ENCODE measurements at places on chromosomes 7 and 10.

GRCh38 chr7:154910977-154911376, 91.9 kb downstream of the PAXIP1 start:
- DNase-seq: no peak

DNA sequence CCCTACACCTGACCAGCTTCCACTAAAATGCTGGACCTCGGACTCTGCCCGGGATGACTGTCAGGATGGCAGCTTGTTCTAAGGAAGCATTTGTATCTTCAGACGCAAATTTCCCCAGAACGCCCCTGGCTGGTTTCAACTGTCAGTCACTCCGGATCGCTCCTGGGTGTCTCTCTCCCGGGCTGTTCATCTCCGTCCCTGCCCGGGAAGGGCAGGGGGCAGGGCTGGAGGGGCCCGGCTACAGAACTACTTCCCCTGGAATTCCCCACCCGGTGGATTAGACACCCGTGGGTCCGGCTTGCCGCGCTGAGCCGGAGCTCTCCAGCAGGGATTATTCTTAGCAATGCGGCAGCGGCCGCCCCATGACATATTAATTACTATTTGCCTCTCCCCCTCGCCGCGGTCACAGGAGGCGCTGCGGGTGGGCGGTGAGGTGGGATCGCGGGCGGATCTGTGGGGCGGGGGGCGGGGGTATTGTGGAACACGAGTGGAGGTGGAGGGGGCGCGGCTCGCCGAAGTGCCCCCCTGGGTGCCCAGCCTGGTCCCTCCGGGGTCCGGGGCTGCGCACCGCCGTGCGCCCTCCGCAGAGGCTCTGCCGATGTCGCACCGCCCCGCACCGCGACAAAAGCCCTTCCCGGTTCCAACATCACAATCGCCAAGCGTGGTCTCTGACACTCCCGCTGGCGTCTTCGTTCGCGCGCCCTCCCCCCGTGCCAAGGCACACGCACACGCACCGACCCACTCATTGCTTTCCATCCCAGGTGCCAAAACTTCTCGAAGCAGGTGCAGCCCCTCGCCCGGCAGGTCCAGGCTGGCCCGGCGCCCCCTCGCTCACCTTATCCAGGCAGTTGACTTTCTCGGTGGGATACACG, 276.1 kb upstream of the NEBL start:
- no peak for DNase-seq

DNA sequence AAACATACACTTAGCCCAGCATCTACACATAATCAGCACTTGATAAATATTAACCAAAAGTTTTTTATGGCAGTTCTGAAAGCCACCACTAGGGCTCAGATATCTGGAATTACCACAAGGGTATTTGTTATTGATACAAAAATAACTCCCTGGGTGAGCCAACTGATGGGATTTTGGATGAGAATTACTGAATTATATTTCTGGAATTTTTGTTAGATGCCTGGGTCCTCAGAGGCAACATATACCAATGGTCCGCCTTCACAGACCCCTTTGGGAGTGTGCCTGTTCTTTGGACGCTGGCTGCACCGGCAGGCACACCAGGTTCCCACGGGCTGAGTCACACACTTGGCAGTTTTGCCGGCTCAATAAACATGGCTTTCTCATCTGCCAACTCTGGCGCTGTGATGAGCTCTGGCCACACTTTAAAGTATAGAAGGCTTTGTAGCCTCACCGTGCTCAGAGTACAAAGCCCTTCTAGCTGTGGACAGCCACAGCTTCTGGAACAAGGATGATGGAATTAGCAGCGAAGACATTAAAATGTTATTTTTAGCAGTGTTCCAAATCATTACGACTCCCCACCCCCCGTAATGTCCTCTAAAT, 24.5 kb upstream of the EEPD1 start:
- no peak for DNase-seq

DNA sequence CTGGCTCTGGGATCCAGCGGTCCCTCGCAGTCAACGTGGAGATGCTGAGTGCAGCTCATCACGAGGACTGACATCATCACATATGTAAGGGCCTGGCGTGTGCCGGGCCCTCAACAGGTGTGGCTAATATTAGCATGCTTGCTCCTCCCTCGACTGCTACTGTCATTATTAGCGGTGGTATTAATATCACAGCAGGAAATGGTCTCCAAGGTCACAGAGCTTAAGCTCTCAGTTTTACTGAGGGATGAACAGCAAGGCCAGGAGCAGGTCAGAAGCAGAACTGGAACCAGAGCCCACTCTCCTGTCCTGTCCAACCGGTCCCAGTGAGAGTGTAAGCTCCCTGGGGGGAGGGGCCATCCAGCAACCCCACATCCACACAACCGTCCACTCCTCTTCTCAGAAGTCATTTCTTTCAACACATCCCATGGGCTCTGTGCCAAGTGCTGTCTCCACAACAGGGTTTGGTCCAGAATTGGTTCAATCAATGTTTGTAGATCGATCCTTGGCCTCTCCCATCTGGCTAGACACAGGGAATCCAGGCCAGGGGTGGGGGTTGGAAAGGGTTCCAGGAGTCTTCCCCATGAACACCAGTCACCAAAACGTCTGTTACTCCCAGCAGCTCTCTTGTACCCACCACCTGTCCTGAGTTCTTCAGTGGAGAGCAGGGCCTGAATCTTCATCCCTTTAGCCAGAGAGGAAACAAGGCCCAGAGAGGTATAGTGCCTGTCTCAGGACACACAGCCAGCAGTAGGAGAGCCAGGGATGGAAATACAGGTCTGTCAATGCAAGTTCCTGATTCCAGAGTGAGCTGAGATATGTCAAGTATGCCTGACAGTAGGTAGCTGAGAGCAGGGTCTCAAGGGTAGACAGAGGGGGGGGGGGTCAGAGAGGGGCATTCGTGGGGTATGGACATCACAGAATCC, 45.3 kb upstream of the ZMIZ1 start:
- no peak for DNase-seq

- DNase-seq: no peak
These were observed 7.0 kb downstream of the RTKN2 start for GRCh38 chr10:62261666-62262065.

DNA sequence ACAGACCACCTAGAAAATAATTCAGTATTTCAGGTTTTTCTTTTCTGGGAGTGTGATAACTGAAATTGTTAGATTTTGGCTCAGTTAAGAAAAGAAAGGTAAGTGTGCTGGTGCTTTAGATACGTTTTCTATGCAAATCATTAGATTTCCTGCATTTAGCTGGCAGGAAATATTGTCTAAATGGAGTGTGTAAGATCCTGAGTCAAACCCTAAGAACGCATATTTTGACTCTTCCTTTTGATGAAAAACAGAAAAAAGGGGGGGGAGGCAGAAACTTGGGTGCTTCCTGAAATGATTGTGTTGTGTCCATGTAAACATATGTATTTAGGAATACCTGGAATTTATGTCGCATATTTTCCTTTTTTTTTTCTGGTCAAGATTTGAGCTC, 1.2 kb downstream of the GRK5 start:
- DNase-seq: no peak

DNA sequence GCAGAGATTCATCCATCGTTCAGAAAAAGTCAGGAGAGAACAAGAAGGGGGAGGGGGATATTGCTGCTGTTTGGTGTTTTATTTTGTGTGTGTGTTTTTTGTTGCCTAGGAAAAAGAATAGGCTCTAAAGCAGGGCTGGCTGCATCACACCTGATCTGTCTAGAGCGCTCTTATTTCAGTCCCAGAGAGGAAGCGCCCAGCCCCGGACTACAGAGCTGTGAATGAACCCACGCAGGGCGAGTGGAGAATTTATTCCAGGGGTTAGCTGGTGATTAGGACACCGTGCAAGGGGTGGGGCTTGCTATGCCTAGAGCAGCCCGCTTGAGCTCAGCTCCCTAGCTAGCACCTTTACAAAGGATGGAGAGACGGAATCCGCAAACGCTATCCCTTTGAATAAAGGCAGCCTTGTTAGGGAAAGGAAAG, 621 bp upstream of the FAM13C start:
- no peak for DNase-seq

GRCh38 chr10:48690791-48691660, 6.4 kb downstream of the WDFY4 start:
- no peak for DNase-seq

- no peak for DNase-seq
These were observed 400.4 kb upstream of the POM121L12 start for GRCh38 chr7:52635021-52635420.

DNA sequence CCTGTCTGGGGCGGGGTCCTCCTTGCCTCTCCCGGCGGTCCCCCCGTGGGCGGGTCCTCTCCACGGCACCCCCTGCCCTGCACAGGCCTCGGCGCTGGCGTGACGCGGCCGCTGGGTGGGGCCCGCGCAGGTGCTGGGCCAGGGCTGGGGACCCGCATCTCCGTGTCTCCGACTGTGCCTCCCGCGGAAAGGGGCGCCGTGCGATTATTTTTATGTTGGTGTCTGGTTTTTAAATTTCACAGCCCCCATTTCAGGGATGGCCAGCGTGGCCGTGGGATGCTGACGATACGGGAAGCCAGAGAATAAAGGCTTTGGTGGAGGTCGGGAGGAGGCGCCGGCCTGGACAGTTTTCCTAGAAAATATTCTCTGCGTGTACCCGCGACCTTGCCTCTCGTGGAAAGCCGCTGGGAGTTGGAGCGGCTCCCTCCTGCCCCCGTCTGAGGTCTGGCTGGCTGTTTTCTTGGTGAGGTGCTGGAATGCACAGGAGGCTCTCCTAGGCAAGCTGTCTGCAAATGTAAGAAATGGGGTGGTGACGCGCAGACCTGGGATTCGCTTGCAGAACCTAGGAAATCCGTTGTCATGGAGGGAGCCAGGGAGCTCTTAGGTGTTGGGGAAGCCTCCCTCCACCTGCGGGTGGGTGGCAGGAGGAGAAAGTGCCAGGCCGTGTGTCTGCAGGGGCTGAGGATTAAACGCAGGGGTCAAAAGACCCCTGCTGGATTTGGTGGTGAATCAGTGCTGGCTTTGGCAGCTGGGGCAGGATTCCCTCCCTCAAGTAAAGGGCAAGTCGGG, 28.7 kb upstream of the JAKMIP3 start:
- no peak for DNase-seq

- no peak for DNase-seq
These were observed 44.2 kb upstream of the PRSS58 start for GRCh38 chr7:142301923-142302550.

DNA sequence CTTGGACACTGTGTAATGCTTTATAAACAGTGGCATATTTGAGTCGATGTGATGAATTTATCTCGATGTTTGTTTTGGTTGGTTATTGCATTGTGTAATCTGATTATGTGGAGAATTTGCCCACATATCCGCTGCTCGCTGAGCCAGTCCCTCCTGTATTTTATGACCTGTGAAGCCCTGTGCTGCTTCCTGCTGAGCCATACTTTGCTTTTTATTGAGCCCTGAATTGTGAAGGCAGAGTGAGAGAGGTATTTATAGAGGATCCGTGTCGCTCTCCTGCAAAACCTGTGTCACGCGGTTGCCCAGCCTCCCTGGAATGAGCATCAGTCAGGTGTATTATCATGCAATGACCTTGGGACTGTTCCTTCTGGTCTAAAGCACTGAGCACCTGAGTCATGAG, 253.7 kb downstream of the ARHGAP21 start:
- DNase-seq: no peak

DNA sequence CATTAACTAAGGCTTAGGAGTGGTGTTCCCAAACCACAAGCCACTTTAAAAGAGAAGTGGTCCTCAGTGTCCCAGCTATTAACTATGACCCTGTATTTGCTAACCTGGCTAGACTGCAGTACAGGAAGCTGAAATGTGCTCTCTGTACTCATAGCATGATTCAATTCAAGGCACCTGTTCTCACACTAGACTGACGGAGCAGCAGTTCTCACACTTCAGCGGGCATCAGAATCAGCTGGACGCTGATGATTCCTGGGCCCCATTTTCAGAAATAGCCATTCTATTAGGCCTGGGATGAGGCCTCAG, 24.5 kb upstream of the MSRB2 start:
- no peak for DNase-seq

- DNase-seq: no peak
These were observed 27.7 kb downstream of the ARHGAP22 start for GRCh38 chr10:48577158-48577557.

DNA sequence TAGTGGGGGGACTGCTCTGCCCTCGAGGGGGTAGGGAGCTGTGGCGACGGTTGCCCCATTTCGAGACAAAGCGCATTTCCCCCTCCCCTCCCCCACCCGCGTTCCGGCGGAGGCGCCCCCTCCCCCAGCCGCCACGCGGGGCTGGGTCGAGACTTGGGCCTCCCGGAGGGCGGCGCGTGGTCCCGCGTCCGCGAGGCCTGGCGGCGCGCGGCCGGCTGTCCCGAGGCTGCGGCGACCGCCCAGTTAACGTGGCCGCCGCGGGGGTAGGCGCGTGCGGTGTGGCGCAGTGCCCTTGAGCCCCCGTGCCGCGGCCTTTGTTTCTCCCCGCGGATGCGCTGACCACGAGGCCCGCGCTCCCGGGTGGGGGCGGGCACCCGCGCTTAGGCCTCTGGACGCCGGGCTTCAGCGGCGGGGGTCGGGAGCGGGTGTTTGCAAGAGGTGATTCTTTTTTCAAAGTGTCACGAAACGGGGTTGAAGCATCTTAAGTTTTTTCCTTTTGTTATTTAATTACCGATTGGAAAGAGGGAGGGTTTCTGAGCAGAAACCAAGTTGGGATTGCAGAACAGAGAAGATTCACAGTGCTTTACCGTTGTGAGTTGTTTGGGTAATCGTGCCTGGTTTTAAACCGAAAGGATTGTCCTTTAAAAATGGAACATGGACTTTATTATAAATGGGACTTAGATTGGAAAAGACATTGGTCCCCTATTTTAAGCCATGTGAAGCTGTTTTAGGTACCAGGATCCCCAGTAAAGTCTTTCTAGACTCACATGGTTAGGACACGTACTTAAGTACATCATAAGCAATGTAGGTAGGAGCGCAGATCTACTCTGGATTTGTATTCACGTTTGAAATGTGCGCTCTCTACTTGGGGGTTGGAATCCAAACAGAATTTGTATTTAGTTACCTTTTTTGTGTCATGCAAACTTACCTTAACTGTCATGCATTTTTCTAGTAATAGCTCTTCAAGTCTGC, 760 bp downstream of the CBX3 start:
- no peak for DNase-seq

DNA sequence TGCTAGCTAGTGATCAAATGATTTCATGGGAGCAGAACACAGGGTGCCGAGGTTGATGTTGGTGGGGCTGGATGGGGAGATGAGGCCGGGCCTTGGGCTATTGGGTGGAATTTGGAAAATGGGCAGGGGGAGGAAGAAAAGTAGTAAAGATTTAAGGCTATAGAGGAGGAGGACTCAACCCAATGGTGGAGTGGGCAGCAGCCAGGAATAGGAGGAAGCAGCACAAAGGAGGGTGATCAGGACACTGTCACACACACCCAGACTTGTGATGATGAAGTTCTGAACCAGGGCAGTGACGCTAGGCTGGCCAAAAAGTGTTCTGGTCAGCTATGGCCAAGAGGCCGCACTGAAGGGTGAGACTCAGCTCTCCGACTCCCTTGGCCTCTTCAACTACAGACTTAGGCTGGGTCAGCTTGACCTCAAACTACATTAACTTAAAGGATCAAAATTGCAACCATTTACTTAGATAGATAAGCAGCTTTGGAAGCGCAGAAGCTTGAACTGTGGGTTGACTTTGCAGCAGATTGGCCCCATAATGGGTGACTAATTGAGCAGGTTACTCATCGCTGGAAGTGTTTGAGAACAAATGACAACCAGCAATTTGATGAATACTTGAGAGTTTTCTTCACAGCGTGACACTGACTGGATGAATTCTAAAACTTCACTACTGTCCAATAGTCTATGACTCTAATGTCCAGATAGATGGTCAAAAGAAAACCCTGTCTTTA, 29.4 kb upstream of the GPR26 start:
- no peak for DNase-seq

Data from central memory CD4-positive, alpha-beta T cell (primary cell).